ENCODE measurements at places on chromosomes 1 and 21.

GRCh38 chr1:175449306-175449705 lies 256.7 kb upstream of the KIAA0040 start:
- no peak for DNase-seq

DNA sequence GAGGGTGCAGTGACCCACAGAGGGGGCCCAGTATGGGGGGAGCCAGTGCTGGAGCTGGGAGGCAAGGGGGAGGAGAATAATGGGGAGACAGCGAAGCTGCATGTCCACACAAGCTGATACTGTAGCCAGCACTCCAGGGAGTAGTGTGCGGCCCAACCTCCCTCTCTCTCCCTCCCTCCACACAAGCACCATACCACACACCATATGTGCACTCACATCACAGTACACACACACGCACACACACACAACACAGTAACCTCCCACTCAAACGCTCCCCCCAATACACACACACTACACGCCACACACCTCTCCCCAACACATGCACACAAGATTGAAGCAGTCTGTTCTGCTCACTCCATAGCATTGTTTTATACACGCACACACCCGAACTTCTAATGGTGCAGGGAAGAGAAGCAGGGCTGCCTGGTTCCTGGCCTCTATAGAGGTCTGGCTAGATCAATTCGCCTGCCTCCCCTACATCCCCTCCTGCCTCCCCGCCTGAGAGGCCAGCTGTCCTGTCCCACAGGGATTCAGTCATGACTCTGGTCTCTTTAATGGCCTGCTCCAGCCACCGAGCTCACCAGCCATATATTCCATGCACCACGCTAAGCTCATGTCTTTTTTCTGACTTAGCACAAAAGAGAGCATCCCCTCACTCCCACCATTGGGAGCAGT lies 3.8 kb downstream of the NCDN start:
- DNase-seq, result no peak

DNA sequence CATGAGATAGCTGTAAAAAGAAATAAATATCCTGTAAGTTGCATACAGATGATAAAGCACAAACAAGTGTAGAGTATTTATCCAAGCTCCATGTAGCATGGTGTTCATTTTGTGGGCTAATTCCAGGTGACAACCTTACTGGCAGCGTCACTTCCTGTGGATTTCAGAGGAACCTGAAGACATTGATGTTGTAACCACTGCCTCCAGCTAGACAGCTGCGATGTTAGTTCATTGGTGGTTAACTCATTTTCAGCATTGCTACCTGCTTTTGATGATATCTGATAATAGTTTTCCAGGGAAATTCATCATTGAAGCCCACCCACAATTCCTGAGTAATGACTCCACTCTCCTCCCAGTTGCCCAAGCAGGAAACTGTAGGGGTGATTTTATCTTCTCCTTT lies 3.0 kb downstream of the HSD3B1 start:
- no peak for DNase-seq

DNA sequence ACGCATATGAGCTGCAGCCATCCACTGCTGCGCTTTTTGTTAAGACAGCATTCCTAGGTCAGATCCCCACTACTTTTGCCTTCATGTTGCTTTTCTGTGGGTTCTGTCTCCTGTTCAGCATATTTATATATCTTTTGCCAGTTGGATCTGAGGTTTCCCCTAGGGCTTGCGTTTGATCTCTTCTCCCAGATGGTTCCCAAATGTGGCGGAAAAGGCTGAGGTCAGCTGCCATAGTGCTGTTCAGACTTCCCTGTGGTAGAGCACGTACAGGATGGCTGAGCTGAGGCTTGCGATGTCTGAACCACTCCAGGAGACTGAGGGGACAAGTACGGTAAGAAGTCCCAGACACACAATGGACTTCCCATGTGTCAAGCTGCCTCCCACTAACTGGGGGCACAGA lies 39.8 kb downstream of the COL6A1 start:
- no peak for DNase-seq

DNA sequence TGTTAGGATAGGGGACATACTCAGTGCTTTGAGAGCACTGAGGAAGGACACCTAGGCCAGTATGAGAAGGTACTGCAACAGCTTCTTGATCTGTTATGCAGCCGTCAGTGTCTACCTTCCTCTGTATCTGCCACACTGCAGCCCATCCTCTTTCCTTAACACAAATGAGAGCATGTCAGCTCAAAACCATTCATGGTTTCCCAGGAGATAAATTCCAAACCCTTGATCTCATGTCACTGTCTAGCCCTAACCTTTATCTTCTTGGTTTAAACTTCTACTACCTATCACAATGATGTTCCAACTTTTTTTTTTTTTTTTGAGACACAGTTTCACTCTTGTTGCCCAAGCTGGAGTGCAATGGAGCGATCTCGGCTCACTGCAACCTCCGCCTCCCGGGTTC lies 1.4 kb downstream of the ZMYND12 start:
- DNase-seq, result no peak

GRCh38 chr1:101363891-101364318 lies 127.1 kb downstream of the S1PR1 start:
- no peak for DNase-seq

- DNase-seq, result no peak
These were observed 79.1 kb upstream of the ARTN start for GRCh38 chr1:43854473-43854872.

GRCh38 chr1:39238476-39238875 lies 34.0 kb downstream of the MACF1 start:
- DNase-seq, result peak; percentile 72

- peak; percentile 4 for DNase-seq
These were observed 233.8 kb upstream of the USP25 start for GRCh38 chr21:15495965-15496364.

GRCh38 chr1:8497210-8497819 lies 179.4 kb downstream of the SLC45A1 start:
- no peak for DNase-seq

DNA sequence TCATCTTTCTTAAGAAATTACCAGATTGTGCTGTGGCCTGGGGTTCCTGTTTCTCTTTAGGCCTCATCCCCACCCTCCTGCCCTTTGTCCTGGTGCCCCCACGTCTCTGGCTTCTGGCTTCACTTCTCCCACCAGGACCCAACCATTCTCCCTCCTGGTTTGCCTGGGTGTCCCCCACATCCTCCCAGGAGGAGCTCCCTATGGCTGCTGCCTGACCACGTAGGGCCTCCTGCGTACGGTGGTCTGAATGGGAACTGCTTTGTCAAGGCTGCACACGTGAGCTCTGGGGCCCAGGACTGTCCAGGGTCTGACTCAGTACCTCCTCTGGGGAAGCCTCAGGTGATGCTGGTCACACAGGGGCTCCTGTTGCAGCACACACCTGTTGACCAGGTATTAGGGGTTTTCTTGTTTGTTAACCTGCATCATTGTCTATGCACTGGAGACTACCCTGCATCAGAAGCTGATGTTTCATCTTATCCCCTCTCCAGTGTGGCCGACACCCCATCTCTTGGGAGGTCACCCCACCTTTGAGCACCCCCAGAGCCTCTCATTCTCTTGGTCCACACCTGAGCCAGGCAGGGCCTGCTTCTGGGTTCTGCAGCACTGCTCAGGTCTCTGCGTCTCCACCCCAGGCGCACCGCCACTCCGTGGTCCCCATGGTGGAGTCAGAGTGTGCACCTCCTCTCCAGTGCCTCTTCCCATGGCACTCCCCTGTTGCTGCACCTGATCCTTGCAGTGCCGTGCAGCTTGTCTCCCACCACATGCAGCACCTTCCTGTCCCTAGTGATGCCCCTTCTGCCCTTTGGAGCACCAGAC lies 65.8 kb downstream of the S100B start:
- no peak for DNase-seq

- no peak for DNase-seq
These were observed 13.3 kb downstream of the ARV1 start for GRCh38 chr1:230992100-230992774.

DNA sequence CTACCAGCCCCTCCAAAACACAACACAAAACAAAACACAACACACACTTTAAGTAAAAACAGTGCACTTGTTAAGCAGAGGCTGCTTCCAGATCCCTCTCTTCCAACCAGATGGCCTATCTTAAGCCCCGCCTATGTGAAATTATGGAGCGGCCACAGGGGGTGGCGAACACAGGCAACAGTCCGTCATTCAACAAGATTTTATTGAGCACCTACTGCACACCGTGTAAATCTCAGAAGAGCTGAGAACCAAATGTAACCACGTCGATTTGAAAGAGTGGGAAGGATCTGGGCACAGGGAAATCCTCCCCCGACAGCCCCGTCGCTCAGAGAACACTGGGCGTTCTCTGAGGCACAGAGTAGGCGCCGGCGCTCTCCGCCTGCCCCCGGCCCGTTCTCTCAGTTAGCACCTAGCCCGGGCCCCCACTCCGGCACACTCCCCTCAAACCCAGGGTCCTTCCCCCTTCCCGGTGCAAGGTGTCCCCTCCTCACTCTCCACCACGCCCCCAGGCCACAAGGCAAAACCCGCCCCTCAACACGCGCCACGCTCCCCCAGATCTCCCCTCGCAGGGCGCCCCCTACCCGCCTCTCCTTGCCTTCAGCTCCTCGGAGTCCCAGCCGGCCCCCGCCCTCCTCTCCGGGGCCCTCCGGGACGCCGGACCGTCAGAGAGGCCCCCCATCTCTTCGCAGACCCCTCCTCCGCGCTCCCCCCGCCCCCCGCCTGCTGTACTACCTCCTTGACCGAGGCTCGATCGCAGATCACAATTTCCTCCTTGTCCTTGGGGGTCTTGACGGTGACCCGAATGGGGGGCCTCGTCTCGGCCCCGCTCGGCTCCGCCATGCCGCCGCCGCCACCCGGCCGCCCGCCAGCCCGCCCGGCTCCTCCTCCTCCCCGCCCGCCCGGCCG lies 483 bp downstream of the UBQLN4 start:
- no peak for DNase-seq

- DNase-seq, result no peak
These were observed 203.9 kb downstream of the RHOU start for GRCh38 chr1:228939001-228939691.

GRCh38 chr1:165827268-165828102 lies at the start of gene UCK2:
Gene UCK2 (plus strand): TSS chr1:165827614. CDS start chr1:165827834, 220 bp downstream.
- DNase-seq, result no peak

GRCh38 chr1:112558634-112559033 lies 49.9 kb downstream of the WNT2B start:
- no peak for DNase-seq

GRCh38 chr1:186574926-186575325 lies 105.3 kb downstream of the PTGS2 start:
- DNase-seq, result no peak

GRCh38 chr1:41017141-41018017 lies 4.1 kb downstream of the SLFNL1 start:
- DNase-seq, result no peak

DNA sequence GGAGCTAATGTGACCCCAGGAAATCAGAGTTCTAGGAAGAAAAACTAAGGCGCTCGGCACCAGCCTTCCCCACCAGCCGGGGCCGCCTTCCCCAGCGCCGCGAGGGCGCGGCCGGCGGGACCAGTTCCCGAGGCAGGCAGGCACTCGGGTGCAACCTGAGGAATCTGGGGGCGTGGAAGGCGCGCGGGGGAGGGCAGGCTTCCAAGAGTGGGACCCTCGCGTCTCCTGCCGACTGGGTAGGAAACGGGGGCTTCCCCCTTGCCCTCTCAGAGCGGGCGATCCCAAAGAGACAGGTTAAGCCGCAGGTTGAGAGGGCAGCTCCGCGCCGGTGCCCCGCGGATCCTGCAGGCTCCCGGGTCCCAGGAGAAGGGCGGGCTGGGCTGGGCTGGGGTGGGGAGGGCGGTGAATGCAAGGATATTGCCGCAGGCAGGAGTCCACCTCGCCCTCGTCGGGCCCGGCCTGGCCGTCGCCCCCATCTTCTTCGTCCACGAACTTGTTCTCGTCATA lies 431 bp downstream of the ARPC5 start:
- DNase-seq, result no peak

DNA sequence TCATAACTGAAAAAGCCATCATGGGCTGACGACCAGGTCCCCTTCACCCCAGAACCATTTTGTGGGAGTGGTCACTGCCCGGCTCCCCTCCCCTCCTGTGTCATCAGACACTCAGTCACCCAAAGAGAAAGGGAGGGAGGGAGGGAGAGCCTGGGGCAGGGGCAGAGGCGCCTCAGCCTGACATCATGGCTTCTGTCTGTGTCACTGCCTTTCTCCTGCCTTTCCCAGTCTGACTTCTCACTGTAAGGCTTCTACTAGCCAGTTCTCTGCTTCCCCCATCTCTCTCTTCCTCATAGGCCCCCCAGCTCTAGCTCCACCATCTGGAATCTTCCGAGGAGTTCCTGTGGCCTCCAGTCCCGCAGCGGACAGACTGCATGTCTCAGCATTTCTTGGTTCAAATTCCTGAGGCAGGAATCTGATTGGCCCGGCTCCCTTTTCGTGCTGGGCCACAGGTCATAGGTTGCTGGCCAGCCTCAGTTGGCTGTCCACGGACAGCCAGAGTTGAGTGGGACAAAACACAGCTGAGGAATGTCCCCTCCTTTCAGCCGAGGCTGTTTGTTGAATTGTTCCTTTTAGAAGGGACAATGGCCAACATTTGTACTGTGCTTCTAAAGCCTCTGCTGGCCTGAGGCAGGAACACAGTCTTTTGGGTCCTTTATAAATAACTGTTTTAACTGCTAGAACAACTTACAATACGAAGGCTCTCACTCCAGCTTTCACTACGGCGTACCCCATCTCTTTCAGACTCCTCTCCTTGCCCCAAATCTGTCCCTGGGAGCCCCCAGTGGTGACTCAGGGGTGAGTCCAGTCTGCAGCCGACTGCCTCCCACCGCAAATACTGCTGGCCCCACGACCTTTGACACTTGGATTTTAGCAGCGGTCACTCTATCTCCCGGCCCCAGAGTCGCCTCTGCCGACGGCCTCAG lies 18.7 kb upstream of the KANK4 start:
- DNase-seq, result no peak

DNA sequence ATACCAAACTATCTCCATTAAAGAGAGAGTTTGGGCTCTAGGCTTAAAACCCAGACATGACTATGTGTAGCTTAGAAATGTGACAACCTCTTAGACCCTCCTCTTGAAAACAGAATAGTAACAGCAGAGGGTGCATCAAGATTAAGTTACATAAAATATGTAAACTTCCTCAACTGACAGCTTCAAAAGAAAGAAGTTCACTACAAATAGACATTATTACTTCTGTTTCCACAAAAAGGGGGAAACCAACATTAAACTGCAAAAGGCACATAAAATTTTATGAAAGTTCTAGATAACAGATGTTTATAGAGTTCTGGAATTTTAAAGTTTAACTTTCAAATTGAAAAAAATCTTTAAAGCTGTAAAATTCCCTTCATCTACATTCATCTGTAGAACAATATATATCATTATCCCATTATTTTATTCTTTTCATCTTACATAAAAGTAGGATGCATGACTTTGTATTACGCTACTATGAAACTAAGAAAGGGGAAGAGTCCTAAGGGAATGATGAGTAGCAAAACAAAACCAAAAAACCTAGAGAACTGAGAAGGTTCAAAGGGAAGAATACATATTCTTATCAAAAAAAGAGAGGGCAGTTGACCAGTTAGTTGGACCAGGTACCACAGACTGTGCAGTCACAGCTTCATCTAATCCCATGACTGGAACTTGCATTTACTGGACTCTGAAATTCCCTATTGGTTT lies 177.0 kb downstream of the SIPA1L2 start:
- no peak for DNase-seq

- DNase-seq, result no peak
These were observed 153.9 kb upstream of the SPAG17 start for GRCh38 chr1:118338936-118339335.
